ENCODE measurements at places on chromosomes 7 and 10.

DNA sequence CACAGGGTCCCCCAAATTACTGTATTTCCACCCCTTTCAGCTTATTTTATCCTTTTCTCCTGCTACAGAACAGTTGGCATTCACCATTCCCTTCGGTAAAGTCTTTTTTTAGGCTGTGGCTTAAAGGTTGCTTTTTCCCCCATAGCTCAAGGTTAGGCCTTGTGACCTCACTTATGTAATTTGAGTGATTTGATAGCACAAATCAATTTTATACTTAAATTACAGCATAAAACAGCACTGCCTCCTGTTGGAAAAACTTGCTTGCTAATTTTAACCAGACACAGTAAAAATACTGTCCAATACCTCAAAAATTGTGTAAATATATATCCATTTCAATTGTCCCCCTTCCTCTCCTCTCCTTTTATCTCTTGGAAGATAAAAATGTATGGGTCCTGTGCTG lies 7.1 kb downstream of the GIMAP1 start:
- no peak for DNase-seq

DNA sequence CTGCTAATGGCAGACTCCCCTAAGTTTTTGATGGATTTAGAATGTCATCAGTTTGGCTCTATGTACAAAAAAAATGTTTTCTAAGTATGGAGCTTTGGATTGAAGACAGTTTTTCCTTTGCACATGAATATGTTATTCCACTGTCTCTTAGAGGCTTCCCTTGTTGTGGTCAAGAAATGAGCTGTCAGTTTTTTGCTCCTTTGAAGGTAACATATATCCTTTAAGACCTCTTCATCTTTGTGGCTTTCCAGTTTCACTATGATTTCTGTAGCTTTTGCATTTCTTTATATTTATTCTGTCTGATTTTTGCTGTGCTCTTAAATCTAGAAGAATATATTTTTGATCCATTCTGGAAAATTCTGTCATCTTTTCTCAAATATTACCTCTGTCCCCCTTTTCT lies 15.8 kb upstream of the ODAD2 start:
- DNase-seq, result no peak

DNA sequence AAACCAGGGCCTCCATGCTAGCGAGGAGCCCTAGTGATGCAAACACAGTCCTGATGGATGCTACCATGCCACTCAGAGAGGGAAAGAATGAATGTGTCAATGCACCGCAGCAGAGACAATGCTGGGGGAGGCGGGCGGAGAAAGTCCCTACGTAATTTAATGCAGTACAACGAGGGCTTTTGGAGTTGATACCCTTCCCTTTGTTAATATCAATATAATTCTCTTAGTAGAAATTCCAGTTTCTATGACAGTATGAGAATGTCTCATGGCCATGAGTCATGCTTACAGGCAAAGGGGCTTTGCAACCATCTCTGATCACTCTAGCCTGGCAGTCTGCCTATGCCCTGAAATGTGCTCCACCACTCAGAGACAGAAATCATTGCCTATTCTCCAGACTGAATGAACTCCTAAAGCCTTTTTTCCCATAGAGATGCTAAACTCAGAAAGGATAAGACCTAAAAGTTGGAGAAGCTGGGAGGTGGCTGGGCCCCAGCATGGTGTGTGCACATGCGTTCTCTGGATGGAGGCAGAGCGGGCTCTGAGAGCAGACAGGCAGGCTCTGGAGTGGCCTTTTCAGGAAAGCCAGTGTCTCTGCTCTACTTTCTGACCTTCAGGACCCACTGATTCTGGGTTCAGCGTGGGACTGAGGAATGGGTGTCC lies 20.3 kb upstream of the GIMAP2 start:
- no peak for DNase-seq

DNA sequence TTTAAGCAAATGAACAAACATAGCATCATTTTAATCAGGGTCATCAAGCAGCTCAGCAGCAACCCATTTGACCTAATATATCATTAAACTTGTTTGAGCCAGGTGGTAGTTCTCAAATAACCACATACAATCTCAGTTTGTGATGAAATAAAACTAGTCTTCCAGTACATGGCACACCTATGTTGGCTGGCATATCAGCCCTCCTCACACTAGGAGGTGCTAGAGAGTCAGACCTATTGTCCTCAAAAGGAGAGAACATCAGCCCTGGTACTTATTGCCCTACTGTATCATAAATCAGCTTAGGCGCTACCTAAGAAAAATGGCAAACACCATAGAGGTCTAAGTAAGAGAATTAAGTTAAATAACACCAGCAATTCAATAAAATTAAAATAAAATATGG lies 81.7 kb downstream of the CABCOCO1 start:
- no peak for DNase-seq
